ENCODE measurements at places on chromosomes 1 and 21. TPM values are rescaled to one million over a fixed set of nuclear protein-coding genes. Genes with fewer than 3 reads are reported as not detected.

DNA sequence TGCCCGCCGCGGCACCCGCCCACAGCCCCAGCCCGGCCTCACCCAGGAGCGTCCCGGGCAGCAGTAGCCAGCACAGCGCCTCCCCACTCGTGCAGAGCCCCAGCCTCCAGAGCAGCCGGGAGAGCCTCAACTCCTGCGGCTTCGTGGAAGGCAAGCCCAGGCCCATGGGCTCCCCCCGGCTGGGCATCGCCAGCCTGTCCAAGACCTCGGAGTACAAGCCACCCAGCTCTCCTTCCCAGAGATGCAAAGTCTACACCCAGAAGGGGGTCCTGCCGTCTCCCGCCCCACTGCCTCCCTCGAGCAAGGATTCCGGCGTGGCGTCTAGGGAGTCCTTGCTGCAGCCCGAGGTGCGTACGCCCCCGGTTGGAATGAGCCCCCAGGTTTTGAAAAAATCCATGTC lies 531.2 kb downstream of the KIF26B start:
- H3K4me3 ChIP-seq, result no peak overlapping the region
- no peak for DNase-seq
- H3K4me1 ChIP-seq, result peaks cover 31% of the 10 kb centered on the region
- H3K27ac ChIP-seq, result no peak overlapping the region

- H3K4me3 ChIP-seq, result no peak overlapping the region
- peaks cover 21% of the 10 kb centered on the region for H3K36me3 ChIP-seq
- DNase-seq, result no peak
- no peaks in the 10 kb centered on the region for H3K27me3 ChIP-seq
Measured at GRCh38 chr1:56512724-56513494, 66.5 kb downstream of the PLPP3 start.

The TIAM1 gene
- total RNA-seq, result 41.8 TPM

The THRAP3 gene
- 69.1 TPM for total RNA-seq

- no peaks in the 10 kb centered on the region for H3K36me3 ChIP-seq
- DNase-seq, result no peak
- H3K4me1 ChIP-seq, result peaks cover 12% of the 10 kb centered on the region
Measured at GRCh38 chr21:43572446-43572845, 86.8 kb downstream of the HSF2BP start.
